ENCODE measurements at places on chromosomes 2 and 18. TPM values are rescaled to one million over a fixed set of nuclear protein-coding genes. Genes with fewer than 3 reads are reported as not detected.

Gene GAREM1
- 13.9 TPM for total RNA-seq

Gene RNF152
- total RNA-seq = 6.8 TPM

Gene KANSL1L
- total RNA-seq = 19.4 TPM

Gene CEBPZOS
- 33.1 TPM for total RNA-seq

Gene POTEE
- total RNA-seq = not detected

Gene CYRIA
- total RNA-seq = 4.9 TPM

Gene CAPN10
- total RNA-seq = 12.2 TPM

Gene UPP2
- total RNA-seq = not detected

Gene LRRTM4
- total RNA-seq = 1.1 TPM

DNA sequence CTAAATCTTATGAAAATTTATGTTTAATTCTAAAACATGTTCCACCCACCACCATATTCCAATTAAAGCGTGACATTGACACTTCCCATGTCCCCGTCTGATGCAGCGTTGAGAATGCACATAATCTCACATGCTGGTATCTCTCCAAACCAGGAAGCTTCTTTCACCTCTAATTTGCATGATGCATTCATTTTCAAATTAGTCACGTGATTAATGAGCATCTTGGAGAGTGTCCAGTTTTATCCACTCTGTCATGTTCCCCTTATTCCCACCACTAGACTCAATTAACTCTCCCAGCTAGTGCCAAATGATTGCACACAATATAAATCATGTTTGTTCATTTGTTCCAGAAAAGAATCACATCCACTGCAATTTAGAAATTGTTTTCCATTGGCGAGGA lies 105.8 kb downstream of the RIT2 start:
- no peak for DNase-seq

DNA sequence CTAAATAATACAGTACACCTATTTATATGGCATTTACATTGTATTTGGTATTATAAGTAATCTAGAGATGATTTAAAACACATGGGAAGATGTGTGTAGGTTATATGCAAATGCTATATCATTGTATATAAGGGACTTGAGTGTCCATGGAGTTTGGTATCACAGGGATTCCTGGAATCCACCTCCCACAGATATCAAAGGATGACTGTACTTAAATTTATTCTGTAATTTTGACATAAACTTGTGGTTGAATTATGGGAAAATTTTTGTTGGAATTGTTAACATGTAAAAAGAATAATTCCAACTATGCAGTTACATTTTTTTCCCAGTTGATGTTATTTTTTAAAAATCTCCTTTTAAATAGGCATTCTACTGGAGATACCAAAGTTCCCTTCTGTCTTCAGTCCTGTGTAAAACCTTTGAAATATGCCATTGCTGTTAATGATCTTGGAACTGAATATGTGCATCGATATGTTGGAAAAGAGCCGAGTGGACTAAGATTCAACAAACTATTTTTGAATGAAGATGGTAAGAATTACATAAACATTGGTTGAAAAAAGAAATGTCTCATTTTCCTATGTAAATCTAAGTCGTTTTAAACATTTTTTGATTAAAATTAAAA lies 24.1 kb downstream of the GLS start:
- DNase-seq = no peak

DNA sequence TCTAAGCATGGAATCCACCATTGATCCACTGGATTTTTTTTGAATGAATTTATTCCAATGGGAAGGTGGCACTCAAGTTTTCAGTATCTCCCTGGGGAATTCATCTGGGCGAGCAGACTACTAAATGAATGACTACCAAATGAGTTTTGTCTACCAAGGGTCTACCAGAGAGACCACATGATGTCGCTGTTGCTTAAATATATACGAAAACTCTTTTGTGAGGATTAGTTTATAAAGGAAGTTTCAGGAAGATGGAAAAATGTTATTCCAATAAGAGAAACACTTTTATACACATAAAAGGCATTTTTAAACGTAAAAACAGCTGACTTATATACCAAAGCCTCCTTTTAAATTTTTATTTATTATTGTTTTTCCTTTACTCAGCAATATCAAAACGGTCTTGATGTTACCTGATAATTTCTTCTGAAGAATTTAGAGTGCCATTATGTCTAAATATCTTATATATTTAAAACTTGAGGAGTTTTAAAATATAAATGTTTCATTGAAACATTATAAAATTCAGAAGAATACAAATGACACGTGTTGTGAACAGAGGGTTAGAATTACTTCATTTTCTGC lies 139.7 kb downstream of the HRH4 start:
- no peak for DNase-seq

DNA sequence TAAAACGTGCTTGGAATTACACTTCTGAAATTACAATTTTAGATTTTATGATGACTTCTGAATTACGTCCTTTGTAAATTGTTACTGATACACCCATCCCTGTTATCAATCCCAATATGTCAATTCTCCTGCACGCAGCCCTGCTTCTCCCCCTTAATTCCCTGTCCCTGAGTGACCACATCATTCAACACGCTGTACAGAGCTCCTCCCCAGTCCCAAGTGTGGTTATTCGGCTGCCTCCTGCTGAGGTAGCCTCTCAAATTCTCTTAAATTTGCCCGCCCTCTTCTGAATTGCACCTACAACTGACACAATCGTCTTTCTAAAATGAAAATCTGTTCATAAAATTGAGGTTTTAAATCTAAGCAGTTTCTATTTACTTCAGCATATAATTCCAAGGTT lies 10.1 kb downstream of the SERPINB8 start:
- no peak for DNase-seq

DNA sequence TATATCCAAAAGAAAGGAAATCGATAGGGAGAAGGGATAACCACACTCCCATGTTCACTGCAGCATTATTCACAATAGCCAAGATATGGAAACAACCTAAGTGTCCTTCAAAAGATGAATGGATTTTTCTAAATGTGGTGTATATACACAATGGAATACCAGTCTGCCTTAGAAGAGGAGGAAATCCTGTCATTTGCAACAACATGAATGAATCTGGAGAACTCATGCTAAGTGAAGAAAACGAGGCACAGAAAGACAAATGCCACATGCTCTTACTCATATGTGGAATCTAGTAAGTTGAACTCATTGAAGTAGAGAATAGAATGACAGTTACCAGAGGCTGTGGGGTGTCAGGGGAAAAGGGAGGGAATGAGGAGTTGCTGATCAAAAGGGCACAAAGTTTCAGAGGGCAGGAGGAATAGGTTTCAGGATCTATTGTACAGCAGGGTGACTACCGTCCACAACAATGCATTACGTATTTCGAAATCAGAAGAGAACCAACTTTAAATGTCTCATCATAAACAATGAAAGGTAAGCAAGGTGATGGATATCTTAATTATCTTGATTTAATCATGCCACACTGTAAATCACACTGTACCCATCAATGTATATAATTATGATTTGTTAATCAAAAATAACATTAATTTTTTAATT lies 46.1 kb downstream of the SIGLEC15 start:
- DNase-seq = no peak

- no peak for DNase-seq
These were observed 33.6 kb downstream of the STEAP3 start for GRCh38 chr2:119257198-119257597.

DNA sequence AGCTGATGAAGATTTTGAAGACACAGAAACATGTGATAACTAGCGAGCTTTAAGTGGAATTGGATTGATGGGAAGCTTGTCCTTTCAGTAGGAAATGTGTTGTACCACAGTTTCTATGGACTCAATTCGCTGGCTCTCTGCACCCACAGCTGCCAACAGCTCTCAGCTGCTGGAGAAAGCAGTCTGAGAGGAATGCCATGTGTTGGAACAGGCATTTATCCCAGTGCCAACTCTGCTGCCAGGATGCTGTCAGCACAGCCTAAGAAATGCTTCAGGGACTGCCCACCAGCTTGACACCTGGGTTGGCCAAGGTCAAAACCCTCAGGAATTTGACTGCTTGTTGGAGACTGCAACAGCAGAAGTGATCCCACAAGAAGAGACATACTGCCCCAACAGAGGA lies 193.0 kb upstream of the THSD7B start:
- DNase-seq = no peak

DNA sequence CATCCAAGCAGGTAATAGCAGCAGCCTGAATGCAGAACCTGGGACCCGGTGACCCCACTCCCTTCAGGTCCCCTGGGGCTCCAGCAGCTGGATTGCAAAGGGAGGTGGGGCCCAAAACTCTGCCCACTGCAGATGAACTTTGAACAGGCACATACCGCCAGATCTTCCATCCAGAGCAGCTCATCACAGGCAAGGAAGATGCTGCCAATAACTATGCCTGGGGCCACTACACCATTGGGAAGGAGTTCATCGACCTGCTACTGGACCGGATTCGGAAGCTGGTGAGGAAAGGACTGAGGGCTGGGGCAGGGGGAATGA lies 9.2 kb upstream of the DNAJB2 start:
- DNase-seq = no peak

GRCh38 chr2:43059183-43059897 lies 167.1 kb downstream of the ZFP36L2 start:
- peak; percentile 52 for DNase-seq

- no peak for DNase-seq
These were observed 67.8 kb upstream of the UXS1 start for GRCh38 chr2:106261871-106262321.

DNA sequence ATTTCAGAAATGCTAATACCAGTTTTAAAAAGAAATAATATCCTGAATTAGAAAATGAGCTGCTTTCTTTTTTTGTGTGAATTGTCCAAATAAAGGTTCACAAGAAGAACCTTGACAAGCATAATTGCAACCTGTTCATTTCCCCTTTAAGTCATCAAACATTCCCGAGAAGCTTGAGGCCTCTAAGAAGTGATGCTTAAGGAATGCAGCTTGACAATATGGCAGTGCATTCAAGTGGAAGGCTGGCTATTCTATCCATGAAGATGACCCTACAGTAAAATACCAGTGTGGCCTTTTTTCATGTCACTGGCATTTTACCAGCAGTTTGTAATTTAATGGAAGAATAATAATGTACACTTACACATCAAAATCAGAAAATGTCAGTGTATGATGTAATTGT lies 216.7 kb downstream of the CTNNA2 start:
- DNase-seq = no peak

- no peak for DNase-seq
These were observed 546.6 kb upstream of the CHAC2 start for GRCh38 chr2:53220969-53221368.

GRCh38 chr2:64643838-64644457 lies 9.8 kb downstream of the SERTAD2 start:
- no peak for DNase-seq

- peak; percentile 50 for DNase-seq
These were observed 32.2 kb upstream of the ST3GAL5 start for GRCh38 chr2:85920810-85921545.

DNA sequence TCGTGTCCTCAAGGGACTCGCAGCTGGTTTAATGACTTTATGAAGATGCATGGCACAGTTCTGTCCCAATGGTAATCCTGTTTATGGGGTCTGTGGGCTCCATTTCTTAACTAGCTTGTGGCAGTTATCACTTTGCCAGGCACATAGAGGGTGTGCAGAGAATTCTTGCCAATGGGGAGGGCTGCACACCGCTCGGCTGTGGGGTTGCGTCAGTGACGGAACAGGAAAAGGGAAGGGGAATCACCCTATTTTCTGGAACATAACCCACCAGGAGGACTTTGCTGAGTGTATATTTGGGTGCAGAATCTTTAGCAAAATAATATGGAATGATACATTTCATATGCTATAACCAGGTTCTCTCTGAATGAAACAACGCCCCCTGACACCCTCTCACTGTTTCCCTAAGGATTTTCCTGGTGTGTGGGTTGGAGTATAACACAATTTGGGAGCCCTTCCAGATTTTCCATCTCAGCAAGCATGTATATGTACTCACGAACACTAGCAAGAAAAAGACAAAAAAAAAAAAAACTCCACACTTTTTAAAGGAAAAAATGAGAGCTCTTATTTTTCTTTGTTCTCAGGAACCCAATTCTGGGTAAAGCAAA lies 43.9 kb upstream of the TRIB2 start:
- no peak for DNase-seq

- DNase-seq = no peak
These were observed 27.6 kb upstream of the GMCL1 start for GRCh38 chr2:69801745-69802290.

DNA sequence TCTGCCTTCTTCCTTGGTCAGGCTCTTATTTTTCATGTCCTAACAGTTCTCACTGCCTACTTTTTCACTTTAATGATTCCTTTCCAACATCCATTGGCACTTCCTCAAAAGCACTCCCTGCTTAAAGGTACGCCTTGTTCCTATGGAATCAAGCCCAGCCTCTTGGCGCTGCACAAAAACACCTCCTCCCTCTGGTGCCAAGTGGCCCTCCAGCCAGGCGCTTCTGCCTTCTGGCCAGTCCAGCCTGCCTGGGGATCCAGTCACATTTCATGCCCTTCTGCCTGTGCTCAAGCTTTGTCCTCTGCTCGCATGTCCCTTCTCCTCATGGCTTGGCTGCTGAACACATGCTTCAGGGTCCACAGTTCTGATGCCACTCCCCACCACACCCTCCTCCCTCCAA lies 6.3 kb downstream of the TPRKB start:
- peak; percentile 85 for DNase-seq

DNA sequence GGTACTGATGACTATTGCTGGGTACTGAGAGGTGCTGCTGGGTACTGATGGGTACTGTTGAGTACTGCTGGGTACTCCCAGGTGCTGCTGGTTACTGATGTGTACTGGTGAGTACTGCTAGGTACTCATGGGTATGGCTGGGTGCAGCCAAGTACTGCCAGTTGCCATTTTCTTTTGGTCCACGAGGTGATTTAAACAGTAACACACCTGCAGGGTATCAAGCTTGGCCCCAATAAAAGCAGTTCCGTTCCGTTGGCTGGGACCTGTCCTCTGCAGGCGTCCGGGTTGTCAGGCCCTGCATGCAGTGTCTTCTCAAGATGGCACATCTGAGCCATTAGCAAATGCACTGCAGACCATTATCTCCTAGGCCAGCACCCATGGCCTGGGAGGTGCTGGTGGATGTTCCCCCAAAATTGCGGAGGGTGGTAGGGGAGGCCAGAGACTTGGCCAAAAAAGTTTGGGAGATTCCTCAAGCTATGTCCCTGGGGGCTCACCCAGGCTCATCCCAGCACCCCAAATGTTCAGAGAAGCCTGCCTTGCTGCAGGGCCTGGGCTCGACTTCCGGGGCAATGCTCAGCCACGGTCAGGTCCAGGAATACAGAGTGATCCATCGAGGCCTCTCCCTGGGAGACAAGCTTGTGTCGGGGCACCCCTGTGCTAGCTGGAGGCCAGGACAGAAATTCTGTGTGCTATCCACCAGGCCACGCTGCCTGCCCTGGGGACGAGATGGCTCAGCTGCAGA lies 165.2 kb downstream of the TWIST2 start:
- DNase-seq = no peak

- no peak for DNase-seq
These were observed 239.9 kb upstream of the ID2 start for GRCh38 chr2:8441986-8442385.

Data from gastrocnemius medialis (tissue), 4 donors.